Activated naive CD4-positive, alpha-beta T cell (primary cell): ENCODE measurements at places on chromosomes 1 and 21.

- no peak for DNase-seq
These were observed 62.8 kb upstream of the ARHGEF16 start for GRCh38 chr1:3391711-3392110.

- DNase-seq = no peak
These were observed 2.8 kb downstream of the MYCL start for GRCh38 chr1:39898648-39899603.

DNA sequence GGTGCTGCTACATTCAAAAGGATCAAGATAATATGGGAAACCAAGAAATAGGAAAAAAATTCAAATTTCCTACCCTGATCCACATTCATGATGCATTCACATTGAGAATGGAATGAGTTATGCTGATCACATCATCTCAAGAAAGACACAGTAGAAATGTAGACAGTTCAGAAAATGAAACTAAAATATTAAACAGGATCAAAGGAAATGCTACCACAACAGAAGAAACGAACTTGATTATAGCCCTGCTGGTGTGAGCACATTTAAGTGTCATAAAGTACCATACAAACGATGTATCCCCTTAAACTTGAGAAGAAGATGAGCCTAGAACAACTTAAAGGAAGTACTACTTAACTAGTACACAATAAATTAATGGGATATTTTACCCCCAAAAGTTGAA, 21.3 kb downstream of the SYDE2 start:
- DNase-seq = no peak

DNA sequence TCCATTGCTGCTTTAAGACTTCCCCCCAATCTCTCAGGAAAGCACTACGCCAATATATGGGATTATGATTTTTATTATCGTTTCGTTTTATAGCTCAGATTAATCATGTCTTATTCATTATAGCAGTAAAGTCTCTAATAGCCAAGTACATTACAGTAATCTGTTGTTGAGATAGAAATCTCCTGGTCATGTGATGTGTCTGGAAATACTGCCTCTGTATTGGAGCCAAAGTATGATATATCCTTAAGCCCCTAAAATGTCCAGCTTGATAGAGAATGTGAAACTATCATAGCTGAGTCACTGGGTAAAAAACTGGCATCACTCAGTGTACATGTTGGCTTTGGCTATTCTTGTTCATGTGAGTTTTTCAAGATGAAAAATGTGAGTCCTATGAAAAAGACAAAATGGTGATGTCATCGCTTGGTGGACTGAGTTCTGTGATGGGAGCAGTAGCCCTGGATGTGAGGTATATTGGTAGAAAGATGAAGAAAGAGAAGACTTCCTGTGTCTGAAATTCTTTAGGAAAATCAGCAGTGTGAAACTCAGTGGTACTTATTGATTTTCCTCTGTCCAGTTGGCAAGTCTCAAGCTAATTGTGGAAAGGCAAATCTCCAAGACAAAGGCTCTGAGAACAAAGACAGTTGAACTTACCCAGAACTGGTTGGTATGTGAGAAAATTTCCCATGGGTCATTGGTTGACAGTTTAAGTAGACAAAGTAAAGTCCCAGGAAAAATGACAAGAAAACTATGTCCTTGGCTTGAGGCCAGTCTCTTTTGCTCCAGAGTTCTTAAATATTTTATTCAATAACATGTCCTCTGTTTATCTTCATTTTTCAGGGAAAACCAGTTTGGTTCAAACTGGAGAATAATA, 76.2 kb downstream of the BRINP2 start:
- no peak for DNase-seq

DNA sequence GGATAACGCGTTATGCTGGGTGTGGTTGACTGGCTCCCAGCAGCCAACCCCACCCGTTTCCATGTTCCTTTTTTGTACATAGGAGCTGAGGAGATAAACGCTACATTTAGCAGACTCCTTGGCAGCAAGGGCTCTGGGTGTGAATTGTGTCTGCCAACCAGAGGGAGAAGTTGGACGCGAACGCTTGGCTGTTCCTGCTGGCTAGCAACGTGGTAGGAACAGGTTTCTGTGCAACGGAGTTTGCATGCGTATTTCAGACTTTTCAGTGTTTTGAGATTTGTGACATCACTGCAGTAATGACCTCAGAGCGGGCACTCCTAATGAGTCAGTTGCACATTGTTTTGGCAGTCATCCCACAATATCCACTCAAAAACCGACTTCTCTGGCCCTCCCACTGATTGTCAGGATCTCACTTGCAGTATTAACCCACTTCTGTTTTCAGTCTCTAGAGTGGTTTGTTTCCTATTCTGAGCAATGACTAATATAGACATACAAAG, 98.7 kb upstream of the RGS1 start:
- DNase-seq = no peak

DNA sequence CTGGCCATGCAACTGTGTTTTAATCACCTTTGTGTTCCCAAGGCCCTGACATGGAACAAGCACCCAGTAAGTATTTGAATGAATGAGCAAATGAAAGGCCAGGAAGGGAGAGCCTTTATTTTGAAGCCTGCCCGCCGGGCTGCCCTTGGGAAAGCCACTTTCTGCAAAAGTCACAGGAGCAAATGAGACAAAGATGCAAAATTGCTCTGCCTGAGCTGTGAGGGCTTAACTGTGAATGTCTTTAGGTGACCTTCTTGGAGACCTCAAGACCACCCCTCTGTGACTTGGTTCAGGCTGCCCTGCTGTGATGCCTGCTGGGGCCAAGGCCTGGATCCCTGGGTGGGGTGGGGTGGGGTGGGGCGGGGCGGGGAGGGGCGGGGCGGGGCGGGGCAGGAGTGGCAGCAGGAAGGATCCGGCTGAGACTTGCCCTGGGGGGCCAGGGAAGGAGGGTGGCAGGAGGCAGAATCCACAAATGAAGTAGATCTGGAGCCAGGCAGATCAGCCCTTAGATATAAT, 54.0 kb downstream of the RUNX3 start:
- DNase-seq = no peak

GRCh38 chr21:14572204-14572780, 26.2 kb upstream of the SAMSN1 start:
- DNase-seq = no peak

DNA sequence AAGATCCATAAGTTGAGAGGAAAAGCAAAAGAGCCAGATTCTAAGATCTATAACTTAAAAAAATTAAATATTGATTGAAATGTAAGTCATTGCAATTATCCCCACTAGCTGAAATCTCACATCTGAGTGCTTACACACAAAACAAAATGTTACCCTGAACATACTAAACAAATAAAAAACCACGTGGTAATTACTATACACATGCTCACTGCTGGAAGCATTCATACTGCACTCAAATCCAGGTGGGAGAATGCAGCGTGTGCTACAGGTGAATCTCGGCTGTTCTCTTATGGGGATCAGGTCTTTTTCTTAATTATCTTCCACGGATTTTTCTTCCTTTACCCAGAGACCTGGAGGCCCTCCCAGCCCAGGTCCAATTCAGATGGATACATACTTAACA, 74.3 kb downstream of the SDC3 start:
- DNase-seq = no peak

- no peak for DNase-seq
These were observed 1.5 kb upstream of the PALMD start for GRCh38 chr1:99644279-99645004.

DNA sequence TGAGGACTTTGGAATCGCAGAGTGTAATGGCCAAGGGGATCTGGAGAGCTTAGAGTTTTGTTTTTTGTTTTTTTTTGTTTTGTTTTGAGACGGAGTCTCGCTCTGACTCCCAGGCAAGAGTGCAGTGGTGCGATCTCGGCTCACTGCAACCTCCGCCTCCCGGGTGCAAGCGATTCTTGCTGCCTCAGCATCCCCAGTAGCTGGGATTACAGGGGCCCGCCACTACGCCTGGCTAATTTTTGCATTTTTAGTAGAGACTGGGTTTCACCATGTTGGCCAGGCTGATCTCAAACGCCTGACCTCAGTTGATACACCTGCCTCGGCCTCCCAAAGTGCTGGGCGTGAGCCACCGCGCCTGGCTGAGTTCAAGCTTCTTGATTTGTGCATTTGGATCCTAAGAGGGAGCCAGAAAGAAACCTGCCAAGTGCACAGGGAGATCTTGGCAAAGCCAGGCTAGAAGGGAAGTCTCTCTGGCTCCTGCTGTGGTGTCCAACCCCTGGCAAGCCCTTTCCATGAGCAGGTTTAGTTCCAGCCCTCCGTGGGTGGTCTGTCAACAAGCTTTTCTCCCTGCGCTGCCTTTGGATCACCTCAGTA, 852 bp downstream of the FAAH start:
- no peak for DNase-seq

- DNase-seq = no peak
These were observed 545.3 kb downstream of the PLA2G4A start for GRCh38 chr1:187374082-187374481.

DNA sequence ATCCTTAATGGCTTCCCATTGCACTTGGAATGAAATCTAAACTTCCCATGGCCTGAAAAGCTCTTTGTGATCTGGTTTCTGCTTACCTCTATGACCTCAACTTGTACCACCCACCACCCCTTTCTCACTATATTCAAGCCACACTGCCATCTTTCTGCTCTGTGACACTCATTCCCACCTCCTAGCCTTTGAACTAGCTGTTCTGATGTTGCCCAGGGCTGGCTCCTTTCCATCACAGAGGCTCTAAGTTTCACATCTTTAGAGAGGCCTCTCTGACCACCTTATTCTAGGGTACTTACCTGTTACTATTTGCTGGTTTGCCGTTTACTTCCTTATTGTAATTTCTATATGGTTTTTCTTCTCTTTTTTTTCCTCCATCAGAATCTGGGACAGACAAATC, 4.2 kb downstream of the MPZL1 start:
- no peak for DNase-seq

DNA sequence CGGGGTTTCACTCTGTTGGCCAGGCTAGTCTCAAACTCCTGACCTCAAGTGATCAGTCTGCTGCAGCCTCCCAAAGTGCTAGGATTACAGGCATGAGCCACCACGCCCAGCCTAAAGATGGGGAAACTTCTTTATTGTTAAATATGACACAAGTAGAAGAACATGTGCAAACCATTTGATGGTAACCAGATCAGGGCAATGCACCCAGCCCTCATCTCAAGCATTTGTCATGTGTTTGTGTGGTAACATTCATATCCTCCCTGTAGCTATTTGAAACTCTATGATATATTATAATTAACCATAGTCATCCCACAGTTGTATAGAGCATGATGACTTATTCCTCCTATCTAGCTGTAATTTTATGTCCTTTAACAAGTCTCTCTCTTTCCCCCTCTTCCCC, 119.5 kb upstream of the TMPRSS2 start:
- no peak for DNase-seq
